ENCODE measurements at places on chromosomes 7 and 10.

DNA sequence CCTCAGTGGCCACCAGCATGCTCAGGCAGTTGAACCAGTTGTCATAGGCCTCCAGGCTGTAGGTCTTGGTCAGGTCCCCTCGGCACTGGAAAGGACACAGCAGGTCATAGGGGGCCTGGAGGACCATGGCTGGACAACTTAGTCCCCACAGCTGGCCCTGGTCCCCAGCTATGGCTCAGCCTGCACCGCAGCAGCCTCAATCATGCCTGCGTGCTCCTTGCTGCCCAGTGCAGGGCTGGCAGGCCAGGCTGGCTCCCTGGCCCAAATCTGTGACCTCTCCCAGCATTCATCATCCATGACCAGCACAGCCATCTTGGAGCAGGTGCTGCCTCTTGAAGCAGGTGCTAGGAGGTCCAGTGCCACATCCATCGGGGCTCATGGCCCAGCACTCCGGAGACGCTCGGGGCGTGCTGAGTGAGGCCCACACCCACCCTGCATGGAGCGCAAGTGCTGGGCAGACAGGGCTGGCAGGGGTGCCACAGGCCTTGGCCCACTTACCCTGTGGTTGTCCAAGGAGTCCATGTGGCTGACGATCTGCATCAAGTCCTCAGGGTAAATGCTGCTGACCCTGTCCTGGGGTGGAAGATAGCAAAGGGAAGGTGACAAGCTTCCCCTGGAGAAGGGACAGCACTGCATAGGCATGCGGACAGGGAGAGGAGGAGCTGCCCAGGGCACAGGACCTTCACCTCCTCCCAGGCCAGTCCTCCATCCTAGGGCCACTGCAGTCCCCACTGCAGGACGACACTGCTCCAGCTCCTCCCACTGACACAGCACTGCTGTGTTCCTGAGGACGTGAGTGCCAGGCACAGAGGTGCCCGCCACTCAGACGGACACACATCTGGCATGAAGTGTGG is 61.7 kb downstream of the CSGALNACT2 start:
- DNase-seq, result no peak

DNA sequence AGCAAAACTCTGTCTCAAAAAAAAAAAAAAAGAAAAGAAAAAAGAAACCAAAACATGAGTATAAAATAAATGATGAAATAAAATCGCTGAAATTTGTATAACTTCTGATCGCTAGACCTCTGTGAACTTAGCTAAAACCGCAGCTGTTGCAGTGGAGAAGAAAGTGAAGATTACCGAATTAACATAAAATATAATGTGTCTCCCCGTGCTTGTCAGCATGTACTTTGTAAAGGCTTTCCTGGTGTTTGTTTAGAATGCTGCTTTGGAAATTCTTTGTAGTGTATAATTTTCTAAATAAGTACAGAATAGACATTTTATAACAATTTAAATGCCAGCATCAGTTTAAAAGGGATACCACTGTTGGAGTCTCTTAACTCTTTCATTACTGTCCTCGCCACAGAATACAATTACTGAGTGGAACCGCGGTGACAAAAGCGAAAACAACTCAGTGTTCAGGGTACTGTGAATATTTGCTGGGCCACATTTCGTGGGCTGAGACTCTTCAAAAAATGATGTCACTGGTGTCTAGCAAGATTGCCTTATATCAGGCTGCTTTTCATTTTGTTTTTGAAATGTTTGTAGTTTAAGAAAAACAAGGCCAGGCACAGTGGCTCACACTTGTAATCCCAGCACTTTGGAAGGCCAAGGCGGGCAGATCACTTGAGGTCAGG is 167.7 kb downstream of the NSUN6 start:
- no peak for DNase-seq

DNA sequence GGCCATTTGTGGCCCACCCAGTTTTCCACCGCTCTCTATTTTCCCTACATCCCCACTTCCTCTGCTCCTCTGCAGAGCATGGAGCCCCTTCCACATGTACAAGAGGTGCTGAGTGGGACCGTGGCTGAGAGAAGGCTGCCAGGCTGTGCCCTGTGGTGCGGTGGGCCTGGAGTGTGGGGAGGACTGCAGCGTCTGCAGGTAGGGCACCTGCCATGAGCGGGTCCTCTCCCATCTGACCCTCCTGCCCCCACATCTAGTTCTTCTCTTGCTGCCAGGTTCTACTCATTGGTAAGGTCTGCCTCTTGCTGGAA is 145.6 kb upstream of the FAM20C start:
- no peak for DNase-seq

DNA sequence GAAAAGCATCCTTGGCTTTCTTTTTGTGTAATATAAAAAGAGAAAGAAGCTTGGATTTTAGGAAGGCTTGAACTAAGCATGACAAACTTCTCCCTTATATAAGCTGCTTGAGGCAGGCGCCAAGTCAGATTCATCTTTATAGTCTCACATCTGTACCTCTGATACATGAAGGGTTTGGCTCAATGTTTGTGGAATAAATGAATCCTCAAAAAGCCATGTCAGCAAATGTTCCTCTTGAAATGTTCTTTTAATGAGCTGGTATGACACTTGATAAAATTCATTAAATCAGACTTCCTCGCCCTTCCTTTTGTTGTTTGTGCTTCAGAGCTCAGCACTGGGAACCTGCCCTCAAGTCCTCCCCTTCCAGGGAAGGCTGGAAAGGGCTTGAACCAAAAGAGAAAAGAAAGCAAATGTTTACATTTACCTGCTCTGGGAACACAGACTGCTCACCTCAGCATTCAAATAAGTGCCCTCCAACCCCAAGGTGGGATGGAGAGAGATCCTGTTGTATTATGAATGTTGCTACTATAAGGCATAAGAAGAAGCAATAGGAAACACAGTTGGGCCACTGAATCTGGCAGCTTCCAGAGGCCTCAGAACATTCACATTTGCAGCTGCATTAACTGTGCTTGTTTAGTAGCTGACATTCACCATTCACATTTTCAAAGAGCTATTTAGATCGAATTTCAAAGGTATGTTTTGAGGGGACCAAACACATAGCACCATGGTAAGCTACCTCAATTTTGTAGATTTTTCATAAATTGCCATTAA is 212.6 kb downstream of the CACNA2D1 start:
- DNase-seq, result no peak

- no peak for DNase-seq
These were observed 25.7 kb upstream of the ENTPD1 start for GRCh38 chr10:95730233-95730632.

DNA sequence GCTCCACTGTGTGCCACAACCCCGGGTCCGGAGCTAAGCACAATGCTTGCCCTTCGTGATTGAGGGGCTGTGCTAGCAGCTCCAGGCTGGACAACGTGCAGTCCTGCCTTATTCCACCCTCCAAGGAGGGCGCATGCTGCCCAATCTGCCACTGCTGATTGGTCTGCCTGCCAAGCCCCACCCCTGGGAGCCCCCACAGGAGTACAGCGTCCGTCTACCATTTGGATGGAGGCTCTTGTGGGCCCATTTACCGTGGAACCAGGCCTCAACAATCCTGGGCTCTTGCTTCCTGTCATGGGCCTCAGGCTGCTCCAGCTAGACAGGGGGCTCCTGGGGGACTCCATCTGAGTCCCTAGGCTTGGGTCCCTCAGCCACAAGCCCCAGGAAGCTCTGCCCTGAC is 173.3 kb downstream of the SLIT1 start:
- no peak for DNase-seq

- DNase-seq, result no peak
These were observed 58.4 kb upstream of the ETV1 start for GRCh38 chr7:14047709-14048399.

- no peak for DNase-seq
These were observed 396.2 kb downstream of the HTR7 start for GRCh38 chr10:90461437-90462155.

Data from COR-L47 (cell line).